ENCODE measurements at places on chromosomes 1 and 21. TPM values are rescaled to one million over a fixed set of nuclear protein-coding genes. Genes with fewer than 3 reads are reported as not detected.

DNA sequence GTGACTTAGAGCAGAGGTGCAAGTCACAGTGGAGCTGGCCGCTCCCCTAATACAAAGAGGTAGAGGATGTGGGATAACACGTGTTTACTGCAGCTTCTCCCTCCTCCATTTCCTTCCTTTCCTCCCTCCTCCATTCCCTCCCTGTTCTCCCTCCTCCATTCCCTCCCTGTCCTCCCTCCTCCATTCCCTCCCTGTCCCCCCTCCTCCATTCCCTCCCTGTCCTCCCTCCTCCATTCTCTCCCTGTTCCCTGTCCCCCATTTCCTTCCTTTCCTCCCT lies 124.0 kb downstream of the CRYAA start:
- H3K27me3 ChIP-seq: no peaks in the 10 kb centered on the region
- H3K27ac ChIP-seq: no peak overlapping the region
- no peak for DNase-seq
- H3K4me1 ChIP-seq: peaks cover 15% of the 10 kb centered on the region
- H3K36me3 ChIP-seq: no peaks in the 10 kb centered on the region

WNT4 gene
- total RNA-seq: 26.4 TPM

- H3K27me3 ChIP-seq: no peaks in the 10 kb centered on the region
- no peak for DNase-seq
- H3K36me3 ChIP-seq: no peaks in the 10 kb centered on the region
- H3K27ac ChIP-seq: peak overlapping the region; percentile 91
Observed at GRCh38 chr1:193103759-193104501, 1.3 kb downstream of the GLRX2 start.

DNA sequence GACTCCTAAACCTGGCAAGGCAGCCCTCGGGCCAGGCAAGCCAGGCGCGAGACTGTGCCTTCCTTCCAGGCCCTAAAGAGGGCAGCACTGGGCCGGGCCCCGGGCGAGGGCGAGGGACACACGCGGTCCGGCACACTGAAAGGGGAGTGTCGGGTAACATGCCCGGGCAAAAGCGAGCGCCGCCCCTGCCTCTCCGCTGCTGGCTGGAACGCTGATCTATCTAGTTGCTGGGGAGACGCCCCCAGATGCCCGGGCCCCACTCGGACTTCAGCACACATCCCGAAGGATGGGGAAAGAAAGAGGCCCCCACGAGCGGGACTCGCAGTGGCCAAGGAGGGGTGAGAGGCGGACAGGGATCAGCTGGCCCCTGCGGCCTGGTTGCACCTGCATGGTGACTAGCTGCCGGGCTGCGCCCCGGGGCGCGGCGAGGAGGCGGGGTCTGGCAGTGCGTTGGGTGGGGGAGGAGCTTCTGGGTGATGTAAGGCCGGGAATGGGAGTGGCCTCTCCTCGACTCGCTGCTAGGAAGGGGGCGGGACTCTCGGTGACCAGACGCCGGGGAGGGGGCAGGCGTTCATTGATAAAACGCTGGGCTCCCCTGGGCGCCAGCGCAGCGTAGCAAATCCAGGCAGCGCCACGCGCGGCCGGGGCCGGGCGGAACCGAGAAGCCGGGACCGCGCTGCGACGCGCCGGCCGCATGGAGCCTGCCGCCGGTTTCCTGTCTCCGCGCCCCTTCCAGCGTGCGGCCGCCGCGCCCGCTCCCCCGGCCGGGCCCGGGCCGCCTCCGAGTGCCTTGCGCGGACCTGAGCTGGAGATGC lies at the start of gene PLK3:
TSS of gene PLK3 (plus strand) at position 608 of the 815 bp plus-strand sequence. CDS start at position 695, 87 bp downstream.
- peak; percentile 96 for DNase-seq
- H3K36me3 ChIP-seq: peaks cover 11% of the 10 kb centered on the region
- H3K27ac ChIP-seq: peak within 1 kb of the TSS; percentile 99
- no peaks in the 10 kb centered on the region for H3K27me3 ChIP-seq
- H3K4me3 ChIP-seq: peak within 1 kb of the TSS; percentile 97

PTGER3 gene
- total RNA-seq: 4.7 TPM

DNA sequence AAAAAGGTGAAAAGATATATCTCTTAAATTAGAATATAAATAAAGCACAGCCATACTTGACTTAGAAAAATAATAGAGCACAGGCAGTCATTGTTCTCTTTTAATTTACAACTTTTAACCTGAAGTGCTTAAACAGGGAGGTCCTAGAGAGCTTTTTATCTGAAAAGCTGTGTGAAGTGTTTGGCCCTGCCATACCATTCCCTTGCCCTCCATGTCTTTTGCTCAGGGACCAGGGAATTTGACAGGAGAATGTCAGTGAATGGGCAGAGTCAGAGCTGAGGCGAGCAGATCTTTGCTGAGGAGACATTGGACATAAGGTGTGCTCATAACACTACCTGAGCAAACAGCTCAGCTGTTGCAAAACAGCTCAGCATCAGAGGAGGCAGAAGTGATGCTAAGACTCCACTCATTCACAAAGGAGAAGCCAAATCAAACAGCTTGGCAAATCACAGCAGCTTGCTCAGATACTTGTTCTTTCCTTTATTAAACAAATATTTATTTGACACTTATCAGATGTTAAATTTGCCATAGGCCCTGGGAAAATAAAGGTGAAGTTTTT lies 14.9 kb upstream of the MGST3 start:
- no peak for DNase-seq
- no peak overlapping the region for H3K27ac ChIP-seq
- no peaks in the 10 kb centered on the region for H3K36me3 ChIP-seq
- no peak overlapping the region for H3K4me3 ChIP-seq

- peaks cover 26% of the 10 kb centered on the region for H3K27me3 ChIP-seq
- H3K27ac ChIP-seq: no peak overlapping the region
- peaks cover 20% of the 10 kb centered on the region for H3K4me1 ChIP-seq
- H3K36me3 ChIP-seq: no peaks in the 10 kb centered on the region
- DNase-seq: no peak
Observed at GRCh38 chr1:25009671-25010262, 79.7 kb upstream of the RUNX3 start.

DNA sequence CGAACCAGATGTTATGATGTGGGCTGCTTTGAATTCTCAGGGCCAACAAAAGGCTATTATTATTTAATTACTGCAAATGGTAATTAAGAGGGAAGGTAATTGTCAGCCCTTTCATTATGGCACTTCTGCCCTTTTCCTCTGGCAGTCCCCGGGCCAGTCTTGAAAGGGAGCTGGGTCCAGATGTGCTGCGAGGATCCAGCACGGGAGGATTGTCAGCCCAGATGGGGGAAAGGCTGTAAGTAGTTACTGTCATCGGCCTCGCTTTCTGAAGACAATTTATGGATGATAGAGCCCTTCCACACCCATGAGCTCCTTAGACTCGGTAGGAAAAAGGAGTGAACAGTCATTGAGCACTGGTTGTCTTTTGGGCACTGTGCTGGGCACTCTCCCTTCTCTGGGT lies 8.7 kb upstream of the ZNF362 start:
- H3K36me3 ChIP-seq: no peaks in the 10 kb centered on the region
- peaks cover 13% of the 10 kb centered on the region for H3K27me3 ChIP-seq
- peaks cover 40% of the 10 kb centered on the region for H3K4me1 ChIP-seq

All from type B pancreatic cell (in vitro differentiated cells).